ENCODE measurements at places on chromosomes 1 and 21.

GRCh38 chr1:202807451-202807925 is 733 bp downstream of the KDM5B start:
- ATAC-seq = no peak

- no peak for ATAC-seq
These were observed 26.6 kb upstream of the FBXO28 start for GRCh38 chr1:224087286-224087794.

GRCh38 chr1:53060579-53060978 is 1.4 kb upstream of the PODN start:
- ATAC-seq = peak; percentile 18

DNA sequence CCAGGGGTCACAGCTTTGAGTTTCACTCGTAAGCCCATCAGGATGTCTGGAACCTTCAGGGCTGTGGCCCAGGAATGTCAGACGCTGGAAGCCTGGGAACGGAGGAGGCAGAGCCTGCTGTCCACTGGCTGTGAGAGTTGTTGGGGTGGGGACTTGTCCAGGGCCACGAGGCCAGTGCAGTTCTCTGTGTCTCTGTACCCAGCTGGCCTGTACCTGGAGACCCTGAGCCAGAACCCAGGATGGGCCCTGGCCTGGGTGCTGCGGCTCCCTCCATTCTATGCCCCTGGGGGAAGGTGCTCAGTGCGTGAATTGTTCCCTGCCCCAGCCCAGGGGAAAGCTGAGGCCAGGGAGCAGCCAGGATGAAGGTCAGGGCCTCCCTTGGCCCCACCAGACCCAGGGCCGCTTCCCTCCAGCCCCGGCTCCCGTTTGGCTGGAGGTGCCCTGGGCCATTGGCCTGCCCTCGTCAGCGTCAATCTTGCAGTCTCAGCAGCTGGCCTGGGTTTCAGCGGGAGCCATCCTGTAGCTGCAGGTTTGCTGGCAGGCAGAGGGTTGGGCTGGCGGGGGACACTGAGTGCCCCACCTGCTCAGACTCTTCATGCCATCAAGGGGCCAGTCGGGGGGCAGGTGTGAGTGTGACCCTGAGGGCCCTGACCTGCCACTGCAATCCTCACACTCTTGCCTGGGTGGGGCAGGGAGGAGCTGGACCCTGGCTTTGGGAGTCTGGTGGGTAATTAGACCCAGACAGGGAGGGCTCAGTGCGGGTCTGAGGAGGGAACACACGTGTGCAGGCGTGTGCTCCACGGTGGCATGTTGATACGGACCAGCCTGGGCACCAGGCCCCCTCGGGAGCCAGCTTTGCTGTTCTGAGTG is 724 bp upstream of the CALML6 start:
- no peak for ATAC-seq

GRCh38 chr1:44831516-44831915 is 11.5 kb downstream of the PTCH2 start:
- no peak for ATAC-seq

DNA sequence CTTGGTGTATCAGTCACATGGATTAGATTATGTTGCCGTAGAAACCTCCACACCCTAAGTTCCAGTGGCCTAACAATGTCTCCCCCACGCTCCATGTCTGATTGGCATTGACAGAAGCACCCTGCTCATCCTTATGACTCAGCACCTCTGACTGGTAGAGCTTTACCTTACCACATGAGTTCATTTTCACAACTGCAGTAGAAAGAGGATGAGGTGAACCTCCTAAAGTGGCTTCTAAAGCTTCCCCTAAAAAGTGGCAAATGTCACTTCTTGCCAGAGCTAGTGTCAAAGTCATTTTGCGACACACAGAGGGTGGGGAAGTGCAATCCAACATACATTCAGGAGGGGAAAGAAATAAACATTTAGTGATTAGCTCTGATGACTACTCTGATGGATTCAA is 30.6 kb upstream of the LYPD8 start:
- no peak for ATAC-seq

- ATAC-seq = no peak
These were observed 53.4 kb upstream of the PRKACB start for GRCh38 chr1:84090447-84091245.

DNA sequence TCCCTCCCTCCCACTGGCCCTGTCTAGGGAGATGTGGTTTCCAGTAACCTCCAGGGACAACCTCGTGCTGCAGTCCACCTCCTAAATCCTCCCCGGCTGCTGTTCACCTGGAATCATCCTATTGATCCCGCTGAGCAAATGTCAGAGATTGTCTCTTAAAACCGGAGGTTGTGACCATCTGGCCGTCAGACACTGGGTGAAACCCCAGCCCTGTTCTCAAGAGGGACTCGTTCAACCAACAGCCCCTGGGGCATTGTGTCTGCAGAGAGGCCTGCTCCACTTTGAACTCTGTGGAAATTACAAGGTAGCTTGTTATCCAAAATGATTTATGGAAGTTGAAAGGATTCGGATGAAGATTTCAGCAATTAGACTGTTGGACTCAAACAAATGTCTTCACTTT is 498.0 kb downstream of the MATN1 start:
- ATAC-seq = no peak

DNA sequence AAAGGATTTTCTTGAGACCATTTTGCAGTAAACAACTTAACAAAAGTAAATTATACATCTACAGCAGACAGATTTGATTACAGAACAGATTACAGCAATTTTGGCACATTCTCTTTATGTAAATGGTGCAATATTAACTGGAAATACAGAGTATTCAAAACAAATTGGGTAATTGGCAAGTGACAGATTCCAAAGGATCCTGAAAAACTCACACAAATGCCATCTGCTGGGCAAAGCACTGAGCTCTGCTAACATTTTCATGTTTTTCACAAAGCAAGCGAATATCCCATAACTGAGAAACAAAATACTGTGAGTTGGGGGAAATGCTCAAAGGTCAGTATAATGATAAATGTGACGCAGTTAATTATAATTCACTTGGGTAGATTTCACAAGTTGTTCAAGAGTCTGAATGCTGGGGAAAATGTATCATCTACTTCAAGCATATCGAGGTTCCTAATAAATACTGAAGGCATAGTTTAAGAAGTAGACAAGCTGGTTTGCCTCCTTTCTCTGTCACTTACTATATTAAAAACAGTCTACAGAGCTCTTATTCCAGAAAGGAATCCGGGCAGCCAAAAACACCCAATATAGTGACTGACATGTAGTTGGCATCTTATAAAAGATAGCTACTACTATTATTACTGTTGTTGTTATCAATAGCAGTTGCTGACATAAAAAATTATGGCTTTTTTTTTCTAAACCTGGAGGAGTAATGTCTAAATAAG is 75.8 kb upstream of the SDC3 start:
- ATAC-seq = no peak

DNA sequence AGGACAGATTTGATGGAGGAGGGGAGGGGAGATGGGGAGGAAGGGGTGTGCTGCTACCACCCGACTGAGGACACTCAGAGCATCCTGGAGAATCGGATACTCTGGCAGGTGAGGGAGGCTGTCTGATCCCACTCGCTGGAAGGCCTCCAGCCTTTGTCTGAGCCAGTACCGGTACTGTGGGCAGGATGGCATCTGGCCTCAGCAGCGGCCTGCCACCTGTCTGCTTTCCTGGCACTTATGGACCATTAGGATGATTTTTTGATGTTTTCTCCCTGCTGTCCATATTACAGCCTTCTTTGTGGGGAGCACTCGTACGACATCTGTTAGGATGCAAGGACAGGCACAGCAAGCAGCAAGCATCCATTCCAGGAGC is 11.5 kb downstream of the ATP2B4 start:
- ATAC-seq = no peak

GRCh38 chr1:12031039-12031980 is 12.0 kb downstream of the MIIP start:
- ATAC-seq = peak; percentile 59

- no peak for ATAC-seq
These were observed 14.4 kb upstream of the VPS26C start for GRCh38 chr21:37281579-37281978.

GRCh38 chr1:84434801-84435549 is 36.7 kb downstream of the DNASE2B start:
- ATAC-seq = no peak

DNA sequence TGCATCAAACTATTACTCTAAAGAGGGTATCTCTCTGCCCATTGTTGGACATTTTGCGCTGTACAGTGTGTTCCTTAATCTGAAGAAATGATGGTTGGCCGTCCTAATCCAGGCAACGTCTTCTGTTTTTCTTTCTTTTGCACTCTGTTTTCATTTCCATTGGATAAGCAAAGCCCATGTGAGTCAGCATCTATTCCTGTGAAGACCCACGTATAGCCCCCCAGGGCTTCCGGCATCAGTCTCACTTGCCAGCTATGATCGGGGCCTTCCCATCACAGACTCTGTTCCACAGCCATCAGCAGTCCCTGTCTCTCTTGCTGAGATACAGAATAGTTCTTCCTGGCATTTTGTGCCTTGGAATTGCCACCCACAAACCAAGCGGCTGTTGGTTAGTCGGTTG is 29.2 kb upstream of the BRDT start:
- no peak for ATAC-seq

All from gastroesophageal sphincter (tissue), 4 donors.